Activated B cell treated with CpG ODN at 0.5 μM for 24 hours (primary cell): ENCODE measurements at places on chromosomes 7 and 10.

GRCh38 chr7:7738622-7739021, 20.2 kb upstream of the RPA3 start:
- no peaks in the 10 kb centered on the region for H3K27me3 ChIP-seq
- no peak overlapping the region for H3K27ac ChIP-seq
- peaks cover 14% of the 10 kb centered on the region for H3K4me1 ChIP-seq
- peaks cover 5% of the 10 kb centered on the region for H3K36me3 ChIP-seq
- DNase-seq, result no peak
- no peak overlapping the region for H3K4me3 ChIP-seq

GRCh38 chr7:71308096-71308495, 176.2 kb downstream of the GALNT17 start:
- no peak overlapping the region for H3K4me3 ChIP-seq
- no peak overlapping the region for H3K27ac ChIP-seq
- no peaks in the 10 kb centered on the region for H3K36me3 ChIP-seq
- H3K4me1 ChIP-seq, result no peaks in the 10 kb centered on the region

DNA sequence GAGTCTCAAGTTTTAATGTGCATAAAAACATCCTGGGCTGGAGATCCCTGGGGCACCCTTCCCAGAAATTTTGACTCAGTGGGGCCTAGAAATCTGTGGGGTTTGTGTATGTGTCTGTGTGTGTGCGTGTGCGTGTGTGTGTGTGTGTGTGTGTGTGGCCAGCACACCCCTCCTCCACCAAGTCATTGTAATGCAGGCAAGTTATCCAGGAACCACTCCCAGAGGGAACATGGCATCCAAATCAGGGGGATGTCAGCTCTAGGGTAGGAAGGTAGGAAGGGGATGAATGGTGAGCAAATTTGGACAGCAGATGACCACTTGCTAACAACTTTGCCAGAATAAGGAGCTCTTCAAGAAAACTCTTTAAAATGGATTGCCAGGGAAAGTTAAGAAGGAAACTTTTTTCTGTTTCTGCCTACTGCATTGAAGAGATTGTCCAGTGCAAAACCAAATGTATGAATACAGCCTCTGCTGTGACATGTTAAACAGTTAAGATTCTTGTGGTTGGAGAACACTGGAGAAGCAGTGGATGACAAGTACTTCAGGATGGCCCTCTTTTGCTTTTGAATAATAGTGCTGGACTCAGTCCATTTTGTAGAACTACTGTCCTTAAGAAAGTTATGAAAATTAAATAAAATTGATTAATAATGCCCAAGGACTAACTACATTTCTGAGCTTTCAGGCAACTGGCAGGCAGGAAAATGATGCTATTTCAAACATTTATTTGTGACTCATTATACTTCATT, 12.3 kb downstream of the STAMBPL1 start:
- DNase-seq, result no peak
- peaks cover 61% of the 10 kb centered on the region for H3K4me1 ChIP-seq
- H3K27me3 ChIP-seq, result no peaks in the 10 kb centered on the region
- H3K36me3 ChIP-seq, result peaks cover 15% of the 10 kb centered on the region
- H3K27ac ChIP-seq, result no peak overlapping the region

- H3K4me1 ChIP-seq, result peaks cover 10% of the 10 kb centered on the region
- H3K27ac ChIP-seq, result no peak overlapping the region
- H3K4me3 ChIP-seq, result peak overlapping the region; percentile 24
- H3K27me3 ChIP-seq, result no peaks in the 10 kb centered on the region
- H3K36me3 ChIP-seq, result no peaks in the 10 kb centered on the region
Measured at GRCh38 chr7:142733271-142733670, 16.0 kb upstream of the PRSS1 start.

GRCh38 chr7:141563956-141564623, 12.9 kb downstream of the AGK start:
- peak overlapping the region; percentile 66 for H3K27ac ChIP-seq
- H3K4me3 ChIP-seq, result no peak overlapping the region
- H3K36me3 ChIP-seq, result peaks cover 88% of the 10 kb centered on the region
- H3K4me1 ChIP-seq, result peaks cover 9% of the 10 kb centered on the region
- DNase-seq, result no peak

- peak overlapping the region; percentile 86 for H3K4me3 ChIP-seq
- H3K27ac ChIP-seq, result no peak overlapping the region
- no peak for DNase-seq
- H3K36me3 ChIP-seq, result no peaks in the 10 kb centered on the region
Measured at GRCh38 chr10:128125416-128125943, 743 bp downstream of the MKI67 start.

- H3K4me1 ChIP-seq, result no peaks in the 10 kb centered on the region
- peaks cover 8% of the 10 kb centered on the region for H3K36me3 ChIP-seq
- no peak for DNase-seq
- no peak overlapping the region for H3K27ac ChIP-seq
Measured at GRCh38 chr7:93238748-93239147, 6.6 kb downstream of the VPS50 start.

DNA sequence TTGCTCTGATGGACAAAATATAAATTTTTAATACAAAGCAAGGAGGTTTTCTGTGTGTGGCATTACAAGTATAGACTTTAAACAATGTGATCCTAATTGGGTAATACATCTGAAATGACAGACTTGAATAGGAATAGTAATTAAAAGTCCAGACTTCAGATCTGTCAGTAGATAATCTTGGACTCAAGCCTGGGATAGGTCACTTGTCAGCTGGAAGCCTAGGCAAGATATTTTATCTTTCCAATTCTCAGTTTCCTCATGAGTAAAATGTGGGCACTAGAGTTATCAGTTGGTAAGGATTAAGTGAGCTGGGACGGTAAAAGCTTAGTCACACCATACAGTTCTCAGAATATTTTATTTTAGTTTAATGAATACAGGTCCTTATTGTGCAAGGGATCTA, 10.4 kb upstream of the ZMYND11 start:
- H3K27ac ChIP-seq, result no peak overlapping the region
- H3K4me3 ChIP-seq, result no peak overlapping the region
- DNase-seq, result no peak
- no peaks in the 10 kb centered on the region for H3K36me3 ChIP-seq

- H3K4me1 ChIP-seq, result peaks cover 8% of the 10 kb centered on the region
- H3K36me3 ChIP-seq, result no peaks in the 10 kb centered on the region
- H3K27ac ChIP-seq, result no peak overlapping the region
- peaks cover 14% of the 10 kb centered on the region for H3K27me3 ChIP-seq
Measured at GRCh38 chr10:28410420-28411135, 107.7 kb upstream of the MPP7 start.

DNA sequence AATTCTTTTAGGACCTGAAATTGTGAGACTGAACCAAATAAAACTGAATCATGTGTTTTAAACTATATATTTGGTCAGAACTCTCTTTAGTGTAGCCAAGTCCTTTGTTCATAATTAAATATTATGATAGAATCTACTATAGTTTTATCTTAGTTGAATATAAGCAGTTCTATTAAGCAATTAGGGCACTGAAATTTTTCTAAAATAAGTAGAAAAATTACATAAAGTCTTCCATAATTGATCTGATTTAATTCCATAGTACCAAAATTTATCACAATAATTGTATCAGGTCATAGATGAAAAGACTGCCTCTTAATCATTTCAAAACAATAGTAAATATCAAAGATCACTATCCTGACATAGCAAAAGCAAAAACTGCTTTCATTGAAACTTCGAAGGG, 90.1 kb upstream of the BET1 start:
- DNase-seq, result no peak
- H3K4me3 ChIP-seq, result no peak overlapping the region
- no peaks in the 10 kb centered on the region for H3K27me3 ChIP-seq
- H3K4me1 ChIP-seq, result no peaks in the 10 kb centered on the region
- no peak overlapping the region for H3K27ac ChIP-seq
